Hematopoietic multipotent progenitor cell treated with erythropoietin and hydrocortisone succinate and interleukin-3 and kit ligand, for 6 days (in vitro differentiated cells): ENCODE measurements at places on chromosomes 16 and 17.
A peak's percentile ranks its signal among the peaks of the same experiment; 100 is the strongest.

DNA sequence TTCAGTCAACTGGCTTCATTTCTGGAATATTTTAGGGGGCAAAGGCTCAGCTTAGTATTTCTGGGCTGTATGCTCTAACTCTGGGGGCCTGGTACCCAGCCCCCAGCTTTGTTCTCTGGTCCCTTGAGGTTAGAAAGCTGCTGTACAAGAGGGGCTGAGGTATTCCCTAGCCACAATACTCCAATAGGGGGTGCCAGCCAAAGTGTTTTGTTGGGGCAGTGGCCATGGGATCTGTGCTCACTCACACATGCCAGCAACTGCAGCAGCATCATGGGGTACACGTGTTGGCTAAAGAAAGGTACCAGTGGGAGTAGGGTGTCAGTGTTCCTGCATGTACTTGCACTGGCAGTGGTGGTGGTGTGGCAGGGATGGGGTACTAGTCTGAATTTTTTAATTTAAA is 257.3 kb downstream of the CA10 start:
- no peak for DNase-seq

DNA sequence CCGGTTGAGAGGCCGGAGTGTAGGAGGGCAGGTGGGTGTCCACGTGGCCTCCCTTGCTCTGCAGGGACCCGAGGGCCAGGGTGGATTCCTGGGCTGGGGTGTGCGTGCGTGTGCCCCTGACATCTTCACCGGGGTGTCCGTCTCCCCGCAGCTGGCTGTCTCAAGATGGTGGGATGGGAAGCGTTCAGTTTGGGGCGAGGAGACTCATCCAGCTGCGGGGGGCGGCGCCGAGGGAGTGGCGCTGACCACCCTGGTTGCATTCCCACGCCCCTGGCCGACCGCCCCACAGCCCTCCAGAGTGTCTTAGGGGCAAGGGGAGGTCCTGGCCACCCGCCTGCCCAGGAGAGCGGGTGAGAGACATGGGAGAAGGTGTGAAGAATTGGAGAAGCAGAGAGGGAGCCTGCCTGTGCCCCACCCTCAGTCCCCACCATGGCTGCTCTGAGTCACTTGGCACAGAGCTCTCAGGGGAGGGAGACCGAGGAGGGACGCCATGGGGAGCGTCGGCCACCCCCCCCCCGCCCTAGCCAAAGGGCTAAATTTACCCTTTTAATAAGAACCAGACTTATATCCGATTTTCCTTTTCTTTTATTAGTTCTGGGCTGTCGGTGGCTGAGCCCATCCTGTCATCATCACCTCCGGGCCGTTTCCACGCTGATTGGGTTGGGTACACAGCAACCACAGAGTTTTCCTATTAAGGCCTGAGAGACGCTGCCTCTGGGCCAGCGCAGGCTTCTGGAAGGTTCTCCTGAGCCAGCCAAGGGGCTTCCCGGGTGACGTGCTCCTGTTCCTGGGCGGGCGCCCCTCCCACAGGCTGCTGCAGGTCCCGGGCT is 22.0 kb downstream of the BAHCC1 start:
- DNase-seq, result no peak

- no peak for DNase-seq
These were observed 1.2 kb downstream of the NEUROD2 start for GRCh38 chr17:39606434-39607056.

- DNase-seq, result no peak
These were observed 3.5 kb upstream of the CDC6 start for GRCh38 chr17:40284085-40284713.

GRCh38 chr17:34865716-34866115 is 95.5 kb downstream of the CCT6B start:
- peak; percentile 55 for DNase-seq

- no peak for DNase-seq
These were observed 24.1 kb downstream of the DNAJA2 start for GRCh38 chr16:46949241-46949892.

DNA sequence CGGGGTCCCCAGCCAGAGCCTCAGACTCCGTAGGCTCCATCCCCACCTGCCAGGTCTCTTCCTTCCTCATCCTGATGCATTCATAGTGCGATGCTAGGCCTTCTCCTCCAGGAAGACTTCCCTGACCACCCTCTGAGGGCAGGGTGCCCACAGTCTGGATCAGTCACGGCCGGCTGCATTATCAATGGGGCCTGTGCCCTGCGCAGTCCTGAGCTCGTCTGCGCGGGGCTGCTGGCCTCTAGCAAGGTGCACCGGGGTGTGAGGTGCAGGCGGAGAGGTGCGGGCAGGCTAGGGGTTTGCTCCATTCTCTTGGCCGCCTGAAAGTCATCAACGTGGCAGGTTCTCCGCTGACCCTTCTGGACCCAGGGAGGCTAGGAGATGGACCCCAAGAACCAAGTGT is 56.9 kb upstream of the ACSF3 start:
- DNase-seq, result no peak

- DNase-seq, result peak; percentile 9
These were observed 6.2 kb downstream of the COL1A1 start for GRCh38 chr17:50194934-50195865.

DNA sequence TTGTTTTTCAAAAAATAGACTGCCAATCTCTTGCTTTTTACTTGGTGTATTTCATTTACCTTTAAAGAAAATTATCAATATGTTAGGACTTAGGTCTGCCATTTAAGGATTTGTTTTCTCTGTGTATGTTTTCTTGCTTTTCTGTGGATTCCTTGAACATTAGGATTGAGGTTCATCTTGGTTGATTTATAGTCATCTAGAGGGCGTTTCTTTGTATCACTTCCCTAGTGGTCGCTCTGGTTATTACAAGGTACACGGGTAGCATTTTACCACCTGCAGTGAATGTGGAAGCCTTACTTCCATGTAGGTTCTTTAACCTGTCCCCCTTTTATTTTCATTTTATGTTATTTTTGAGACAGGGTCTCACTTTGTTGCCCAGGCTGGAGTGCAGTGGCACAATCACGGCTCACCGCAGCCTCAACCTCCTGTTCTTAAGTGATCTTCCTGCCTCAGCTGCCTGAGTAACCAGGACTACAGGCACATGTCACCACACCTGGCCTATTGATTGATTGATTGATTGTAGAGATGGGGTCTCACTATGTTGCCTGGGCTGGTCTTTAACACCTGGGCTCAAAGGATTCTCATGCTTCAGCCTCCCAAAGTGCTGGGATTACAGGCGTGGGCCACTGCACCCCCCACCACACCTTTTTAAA is 35.2 kb upstream of the CBX4 start:
- peak; percentile 81 for DNase-seq

DNA sequence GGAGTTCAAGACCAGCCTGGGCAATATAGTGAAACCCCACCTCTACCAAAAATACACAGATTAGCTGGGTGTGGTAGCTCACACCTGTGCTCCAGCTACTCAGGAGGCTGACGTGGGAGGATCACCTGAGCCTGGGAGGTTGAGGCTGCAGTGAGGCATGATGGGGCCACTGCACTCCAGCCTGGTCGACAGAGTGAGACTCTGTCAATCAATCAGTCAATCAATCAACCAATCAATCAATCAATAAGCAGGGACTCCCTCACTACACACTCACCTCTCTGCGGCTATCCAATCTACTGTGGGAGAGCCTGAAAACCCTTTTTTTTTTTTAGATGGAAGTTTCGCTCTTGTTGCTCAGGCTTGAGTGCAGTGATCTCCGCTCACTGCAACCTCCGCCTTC is 31.6 kb downstream of the CPSF4L start:
- DNase-seq, result no peak

GRCh38 chr17:45430738-45431530 is 1.7 kb downstream of the ARHGAP27 start:
- peak; percentile 26 for DNase-seq

DNA sequence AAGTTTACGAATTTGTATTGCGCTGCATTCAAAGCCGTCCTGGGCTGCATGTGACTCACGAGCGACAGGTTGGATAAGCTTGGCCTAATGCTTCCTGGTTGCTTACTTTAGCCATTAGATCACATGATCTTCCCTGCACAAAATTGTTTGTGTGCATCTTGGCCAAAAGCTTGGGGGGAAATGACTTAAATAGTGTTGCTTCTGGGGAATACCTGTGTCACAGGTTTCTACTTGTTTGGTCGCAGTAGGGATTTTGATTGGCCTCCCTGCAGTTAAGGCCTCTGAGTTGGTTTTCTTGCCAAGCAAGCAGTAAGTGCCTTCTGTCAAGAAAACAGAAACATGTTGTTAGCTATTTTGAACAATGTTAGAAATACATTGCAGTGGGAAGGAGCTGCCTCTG is 39.6 kb upstream of the DUSP14 start:
- DNase-seq, result no peak

DNA sequence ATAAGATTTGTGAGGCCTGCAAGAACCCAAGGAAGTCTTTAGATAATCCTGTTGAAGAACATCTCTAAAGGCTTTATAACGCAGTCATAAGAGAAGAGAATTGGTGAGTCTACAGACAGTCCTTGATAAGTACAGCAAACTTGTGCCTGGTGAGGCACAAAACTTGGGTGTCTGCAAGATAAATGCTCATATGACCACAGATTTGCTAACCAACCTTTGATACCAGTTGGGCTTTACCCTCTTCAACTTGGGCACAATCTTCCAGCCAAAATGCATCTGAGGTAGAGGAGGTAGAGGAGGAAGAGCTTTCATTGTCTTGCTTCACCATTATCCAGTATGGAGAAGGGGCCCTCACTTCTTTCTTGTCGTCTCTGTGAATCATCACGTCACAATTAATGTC is 16.9 kb downstream of the PDZD9 start:
- no peak for DNase-seq

DNA sequence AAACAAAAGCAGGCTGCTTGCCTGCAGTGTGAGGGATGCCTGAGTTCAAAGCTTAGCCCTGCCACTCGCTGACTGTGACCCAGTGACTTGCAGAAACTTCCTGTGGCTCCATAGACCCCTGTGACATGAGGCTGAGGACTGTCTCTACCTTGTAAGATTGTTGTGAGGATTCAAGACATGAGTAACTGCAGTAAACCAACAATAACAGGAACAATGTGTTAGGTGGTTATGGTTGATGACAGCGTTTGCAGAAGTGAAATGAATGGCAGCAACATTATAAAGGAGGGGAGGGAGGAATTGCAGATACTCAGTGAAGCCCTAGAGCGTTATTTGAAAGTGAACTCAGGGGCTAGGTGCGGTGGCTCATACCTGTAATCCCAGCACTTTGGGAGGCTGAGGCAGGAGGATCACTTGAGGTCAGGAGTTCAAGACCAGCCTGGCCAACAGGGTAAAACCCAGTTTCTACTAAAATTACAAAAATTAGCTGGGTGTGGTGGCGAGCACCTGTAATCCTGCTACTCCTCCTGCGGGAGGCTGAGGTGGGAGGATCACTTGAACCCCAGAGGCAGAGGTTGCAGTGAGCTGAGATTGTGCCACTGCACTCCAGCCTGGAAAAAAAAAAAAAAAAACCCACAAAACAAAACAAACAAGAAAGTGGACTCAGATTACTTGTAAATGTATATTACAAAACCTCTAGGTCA is 33.5 kb upstream of the EMP2 start:
- DNase-seq, result no peak

GRCh38 chr16:57179215-57179828 is 6.5 kb downstream of the PSME3IP1 start:
- no peak for DNase-seq

GRCh38 chr16:11727796-11728543 is 14.7 kb downstream of the TXNDC11 start:
- DNase-seq, result peak; percentile 84

DNA sequence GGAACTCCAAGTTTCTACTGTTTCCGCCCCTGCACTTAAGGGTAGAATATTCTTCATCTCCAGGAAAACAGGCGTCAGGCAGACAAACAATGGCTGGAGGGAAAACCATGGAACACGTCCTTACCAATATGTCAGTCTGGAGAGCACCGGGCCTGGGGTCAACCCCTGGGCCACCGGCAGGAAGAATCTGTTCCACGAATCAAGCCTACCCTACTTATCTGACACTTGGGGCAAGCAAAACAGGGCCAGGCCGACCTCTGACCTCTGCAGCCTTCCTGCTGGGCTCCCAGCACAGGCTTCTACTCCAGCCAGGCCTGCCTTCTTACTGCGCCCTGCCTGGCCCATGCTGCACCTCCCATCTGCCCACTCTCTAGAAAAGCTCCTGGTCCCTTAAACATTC is 10.1 kb downstream of the VAC14 start:
- DNase-seq, result no peak

DNA sequence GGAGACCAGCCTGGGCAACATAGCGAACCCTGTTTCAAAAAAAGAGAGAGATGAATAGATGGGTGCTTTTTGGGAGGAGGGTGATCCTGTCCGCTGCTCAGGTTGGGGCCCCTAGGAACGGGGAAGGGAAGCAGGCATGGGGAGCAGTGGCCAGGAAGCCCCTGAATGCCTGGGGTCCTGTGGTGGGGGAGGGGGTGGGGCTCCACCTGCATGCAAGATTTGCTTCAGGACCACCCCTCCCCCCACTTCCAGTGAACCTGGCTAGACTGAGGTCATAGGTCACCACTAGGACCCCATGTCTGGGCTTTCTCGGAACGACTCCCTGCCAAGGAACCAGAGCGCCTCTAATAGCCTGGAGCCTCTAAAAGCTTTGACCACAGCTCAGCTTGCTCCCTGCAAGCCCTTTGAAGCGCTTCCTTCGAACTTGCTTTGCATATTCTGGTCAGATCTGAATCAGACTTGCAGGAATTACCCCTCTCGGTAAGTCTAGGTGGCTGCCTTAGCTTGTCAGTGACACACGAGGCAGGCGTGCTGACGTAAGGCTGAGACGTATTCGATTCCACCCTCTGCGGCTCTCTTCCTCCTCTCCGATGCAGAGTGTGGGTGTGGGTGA is 3.7 kb downstream of the SOCS3 start:
- peak; percentile 62 for DNase-seq

DNA sequence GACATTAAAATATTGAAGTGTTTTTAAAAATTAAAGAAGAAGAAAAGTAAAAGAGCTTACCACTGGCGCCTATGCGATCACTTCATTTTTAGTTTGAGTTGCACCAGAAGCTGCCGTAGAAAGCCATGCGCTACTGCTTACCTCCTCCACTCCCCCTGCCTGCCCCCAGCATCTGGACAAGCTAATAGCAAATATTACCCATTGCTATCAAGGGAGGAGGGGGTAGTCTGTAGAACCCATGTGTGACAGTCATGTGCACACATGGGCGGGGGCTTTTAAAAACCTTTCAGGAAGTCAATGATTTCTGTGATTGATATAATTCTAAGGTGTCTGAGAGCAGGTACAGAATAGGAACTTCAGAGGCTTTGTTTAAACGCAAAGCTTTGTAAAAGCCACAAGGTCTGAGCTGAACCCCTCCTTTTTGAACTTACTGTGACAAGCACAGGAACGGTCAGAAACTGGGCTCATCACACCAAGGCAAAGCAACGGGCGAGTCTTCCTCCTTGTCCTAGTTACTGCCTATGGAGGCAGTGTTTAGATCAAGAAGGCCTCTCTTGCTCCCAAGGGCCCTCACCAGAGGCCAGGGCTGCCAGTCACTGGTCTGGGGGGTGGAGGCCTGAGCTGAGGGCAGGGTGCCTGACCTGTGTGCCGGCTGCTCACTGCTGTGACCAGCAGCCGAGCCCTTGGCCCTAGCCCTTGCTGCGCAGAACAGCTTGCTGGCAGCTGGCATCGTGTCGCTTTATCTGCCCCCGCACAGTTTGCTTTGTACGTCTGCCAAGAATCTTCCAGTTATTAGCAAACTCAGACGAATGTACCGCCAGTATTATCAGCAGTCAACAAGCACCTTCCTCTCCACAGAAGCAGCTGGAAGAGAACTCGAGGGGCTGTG is 15.0 kb downstream of the GINS2 start:
- DNase-seq, result peak; percentile 97

GRCh38 chr16:58425756-58426494 is 33.7 kb downstream of the GINS3 start:
- DNase-seq, result peak; percentile 80
